ENCODE measurements at places on chromosomes 1 and 21.
A peak's percentile ranks its signal among the peaks of the same experiment; 100 is the strongest.

- no peak for DNase-seq
These were observed 43.1 kb upstream of the COX20 start for GRCh38 chr1:244792188-244792850.

- DNase-seq, result no peak
These were observed 71.5 kb upstream of the BCL10 start for GRCh38 chr1:85347908-85348307.

GRCh38 chr1:6348511-6349191 lies 44.9 kb downstream of the ACOT7 start:
- no peak for DNase-seq

DNA sequence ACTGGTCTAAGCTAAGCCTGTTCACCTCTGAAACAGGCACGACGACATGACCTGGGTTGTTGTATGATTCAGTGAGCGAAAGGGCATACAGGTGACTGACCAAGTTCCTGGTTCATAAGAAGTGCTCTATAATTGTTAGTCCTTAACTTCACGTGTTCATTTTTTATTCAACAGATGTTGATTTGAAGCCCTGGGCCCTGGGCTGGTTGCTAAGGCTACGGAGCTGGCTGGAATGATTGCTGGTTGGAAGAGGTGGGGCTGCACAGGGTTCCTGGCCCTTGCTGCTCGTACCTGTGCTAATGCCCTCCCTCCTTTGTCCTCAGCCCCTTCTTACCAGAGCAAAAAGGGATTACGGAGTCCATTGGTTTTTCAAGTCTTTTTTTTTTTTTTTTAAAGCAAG lies 111.3 kb upstream of the CSF3R start:
- no peak for DNase-seq

DNA sequence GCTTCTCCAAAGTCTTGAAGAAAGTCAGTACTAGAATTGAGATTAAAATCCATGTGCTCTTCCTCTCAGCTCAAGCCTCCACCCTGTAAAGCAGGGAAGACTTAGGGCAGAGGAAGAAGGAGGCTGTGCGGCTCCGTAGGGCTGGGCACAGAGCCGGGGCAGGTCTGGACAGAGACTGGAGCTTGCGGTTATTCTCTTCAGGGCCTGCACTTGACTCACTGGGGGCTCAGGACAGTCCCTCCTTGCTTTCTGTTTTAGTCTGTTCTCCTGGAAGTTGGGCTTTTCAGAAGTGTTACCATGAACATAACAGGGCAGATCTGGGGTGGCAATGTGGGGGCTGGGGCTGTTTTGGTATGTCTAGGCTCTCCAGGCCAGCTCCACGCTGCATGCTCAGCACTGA lies 21.6 kb upstream of the TRABD2B start:
- no peak for DNase-seq

- DNase-seq, result peak; percentile 9
These were observed 2.5 kb downstream of the LORICRIN start for GRCh38 chr1:153262070-153262366.

DNA sequence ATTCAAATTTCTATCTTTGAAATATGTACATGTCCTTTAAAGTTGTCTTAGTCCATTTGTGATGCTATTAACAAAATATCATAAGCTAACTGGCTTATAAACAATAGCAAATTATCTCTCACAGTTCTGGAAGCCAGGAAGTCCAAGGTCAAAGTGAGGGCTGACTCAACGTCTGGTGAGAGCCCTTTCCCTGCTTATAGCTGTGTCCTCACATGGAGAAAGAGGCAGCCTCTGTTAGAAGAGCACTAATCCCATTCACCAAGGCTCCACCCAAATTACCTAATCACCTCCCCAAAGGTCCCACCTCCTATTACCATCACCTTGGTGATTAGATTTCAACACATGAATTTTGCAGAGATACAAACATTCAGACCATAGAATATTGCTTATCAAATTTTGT lies 450.1 kb upstream of the BEND5 start:
- DNase-seq, result no peak

DNA sequence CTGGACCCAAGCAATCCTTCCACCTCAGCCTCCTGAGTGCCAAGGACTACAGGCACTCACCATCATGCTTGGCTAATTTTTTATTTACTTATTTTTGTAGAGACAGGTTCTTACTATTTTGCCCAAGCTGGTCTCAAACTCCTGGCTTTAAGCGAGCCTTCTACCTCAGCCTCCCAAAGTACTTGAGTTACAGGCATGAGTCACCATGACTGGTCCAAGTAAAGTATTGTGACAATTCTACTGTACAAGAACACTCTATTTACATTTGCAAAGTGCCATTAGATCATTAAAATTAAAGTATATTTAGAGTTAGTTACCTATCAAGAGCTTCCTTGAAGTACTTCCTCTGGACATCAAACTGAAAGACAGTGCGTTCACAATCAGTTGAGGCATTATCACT lies 44.8 kb downstream of the NRDC start:
- no peak for DNase-seq

DNA sequence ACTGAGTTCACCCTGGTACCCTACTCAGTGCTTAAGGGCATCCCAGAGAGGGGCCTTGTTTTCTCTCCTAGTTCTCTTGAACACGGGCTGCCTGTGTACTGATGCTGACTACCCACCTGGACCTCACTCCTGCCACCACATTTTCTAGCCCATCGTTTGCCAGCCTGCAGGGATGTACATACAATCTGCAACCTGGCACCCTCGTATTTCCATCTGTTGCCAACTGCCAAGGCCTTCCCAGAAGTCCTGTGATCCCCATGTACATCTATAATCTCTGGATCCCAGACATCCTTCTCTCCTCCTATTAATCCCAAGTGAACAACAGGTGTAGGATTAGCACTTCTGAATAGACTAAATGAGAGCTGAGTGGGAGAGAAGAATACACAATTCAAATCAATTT lies 212.0 kb downstream of the SLC45A1 start:
- DNase-seq, result no peak

DNA sequence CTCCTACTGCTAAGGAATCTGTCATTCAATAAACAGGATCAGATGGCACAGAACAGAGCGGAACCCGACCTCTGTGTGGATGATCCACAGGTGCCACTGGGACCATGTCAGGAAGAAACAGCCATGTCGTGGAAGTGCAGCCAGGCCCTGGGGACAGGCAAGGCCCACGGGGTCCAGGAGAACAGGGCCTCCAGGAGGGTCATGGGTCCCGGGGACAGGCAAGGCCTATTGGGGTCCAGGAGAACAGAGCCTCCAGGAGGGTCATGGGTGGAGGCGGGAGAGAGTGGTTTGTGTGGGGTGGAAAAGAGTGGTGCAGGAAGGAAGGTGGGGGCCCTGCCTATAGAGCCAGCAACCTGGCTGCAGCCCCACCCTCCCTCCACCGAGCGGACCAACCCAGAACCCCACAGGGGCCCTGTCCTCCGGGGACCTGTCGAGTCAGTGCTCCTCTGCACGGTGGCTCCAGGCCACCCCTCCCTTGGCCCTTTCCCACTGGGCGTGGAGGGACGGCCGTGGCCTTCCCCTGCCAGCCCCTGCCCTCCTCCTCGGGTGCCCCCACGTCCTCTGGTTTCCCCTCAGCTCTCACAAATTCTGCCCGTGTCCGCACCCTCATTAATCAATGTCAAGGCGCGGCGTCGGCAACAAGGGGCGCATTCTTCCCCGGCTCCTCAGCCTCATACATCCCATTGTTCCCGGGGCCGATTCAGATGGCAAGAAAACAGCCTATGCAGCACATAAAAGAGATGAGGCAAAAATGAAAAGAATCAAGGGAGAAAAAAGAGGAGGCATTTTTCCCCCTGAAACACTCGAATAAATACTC lies 146.4 kb downstream of the PRDM16 start:
- DNase-seq, result peak; percentile 93

- DNase-seq, result no peak
These were observed 947.5 kb downstream of the BRINP3 start for GRCh38 chr1:189530162-189530561.

- DNase-seq, result no peak
These were observed 17.4 kb upstream of the CPLANE2 start for GRCh38 chr1:16254263-16254928.

GRCh38 chr1:43499898-43500297 lies 30.8 kb upstream of the PTPRF start:
- DNase-seq, result no peak

GRCh38 chr21:34333121-34333739 lies 30.6 kb upstream of the KCNE2 start:
- DNase-seq, result peak; percentile 52

- DNase-seq, result no peak
These were observed at the start of gene OR10Z1 for GRCh38 chr1:158604968-158605367. TSS of gene OR10Z1 (plus strand) at chr1:158605268. CDS start at chr1:158606439, 1,171 bp downstream.

DNA sequence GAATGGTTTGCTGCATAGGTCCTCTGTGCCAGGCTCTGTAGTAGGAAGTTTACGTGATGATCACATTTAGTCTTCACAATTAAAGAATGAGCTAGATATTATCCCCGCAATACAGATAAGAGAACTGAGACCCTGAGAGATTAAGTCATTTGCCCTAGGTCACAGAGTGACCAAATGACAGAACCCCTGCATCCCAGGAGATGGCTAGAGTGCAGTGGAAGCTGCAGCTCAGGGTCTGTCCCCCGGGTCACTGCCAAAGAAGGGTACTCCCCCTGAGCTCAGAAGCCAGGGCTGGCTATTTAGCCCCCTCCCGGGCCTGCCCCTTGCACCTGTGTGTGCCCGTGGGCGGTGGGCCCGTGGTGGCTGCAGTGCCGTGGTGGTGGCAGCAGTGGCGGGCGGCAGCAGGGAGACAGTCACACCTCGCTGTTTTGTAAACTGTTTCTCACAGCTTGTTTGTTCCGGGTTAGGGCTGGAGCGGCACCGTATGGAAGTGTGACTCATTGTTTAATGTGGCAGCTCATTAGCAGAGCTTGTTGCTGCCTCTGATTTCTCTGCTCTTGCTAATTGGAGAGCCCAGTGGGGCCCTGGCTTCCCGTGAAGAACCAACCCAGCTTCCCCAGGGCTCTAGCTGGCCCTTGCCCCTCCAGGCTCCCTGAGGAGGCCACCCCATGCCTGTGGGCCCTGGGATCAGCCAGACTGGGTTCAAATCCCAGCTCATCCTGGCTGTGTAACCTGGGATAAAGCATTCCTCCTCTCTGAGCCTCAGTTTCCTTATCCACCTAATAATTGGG lies 19.3 kb upstream of the FOXO6 start:
- DNase-seq, result no peak

DNA sequence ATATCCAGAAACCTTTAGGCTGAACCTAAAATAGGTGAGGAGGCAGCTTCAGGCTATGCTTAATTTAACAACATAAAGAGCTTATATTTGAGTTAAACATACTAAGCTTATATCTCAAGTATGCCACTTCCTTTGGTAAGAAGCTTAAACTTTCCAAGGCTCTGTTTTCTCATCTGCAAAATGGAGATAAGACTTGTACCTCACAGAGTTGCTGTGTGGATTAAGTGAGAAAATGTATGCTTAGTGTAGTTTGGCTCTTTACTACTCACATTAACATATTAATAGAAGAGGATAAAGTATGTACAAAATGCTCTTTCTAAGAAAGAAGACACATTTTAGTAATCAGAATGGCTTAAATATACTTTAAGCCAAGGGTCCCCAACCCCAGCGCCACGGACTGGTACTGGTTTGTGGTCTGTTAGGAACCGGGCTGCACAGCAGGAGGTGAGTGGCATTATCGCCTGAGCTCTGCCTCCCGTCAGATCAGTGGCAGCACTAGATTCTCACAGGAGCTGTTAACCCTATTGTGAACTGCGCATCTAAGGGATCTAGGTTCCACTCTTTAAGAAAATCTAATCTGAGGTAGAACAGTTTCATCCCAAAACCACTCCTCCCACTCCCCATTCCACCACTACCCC lies 77.2 kb downstream of the HS2ST1 start:
- no peak for DNase-seq

DNA sequence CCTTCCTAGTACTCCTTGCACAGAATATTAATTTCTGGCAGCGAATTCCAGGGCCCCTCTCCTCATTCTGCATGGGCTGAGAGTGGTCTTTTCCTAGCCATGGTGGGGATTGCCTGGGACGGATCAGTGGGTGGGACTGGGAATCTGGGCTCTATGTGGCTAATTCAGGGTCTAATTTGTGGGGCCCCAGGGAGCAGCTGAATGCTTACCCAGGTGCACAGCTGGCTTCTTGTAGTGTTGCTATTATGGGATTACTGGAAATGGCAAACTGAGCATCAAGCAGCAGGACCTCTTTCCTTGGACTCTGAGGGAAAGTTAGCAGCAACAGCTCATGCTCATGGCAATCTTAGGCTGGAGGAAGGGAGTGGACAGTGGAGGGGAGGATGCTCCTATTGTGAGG lies 187.1 kb upstream of the CACNA1E start:
- no peak for DNase-seq

DNA sequence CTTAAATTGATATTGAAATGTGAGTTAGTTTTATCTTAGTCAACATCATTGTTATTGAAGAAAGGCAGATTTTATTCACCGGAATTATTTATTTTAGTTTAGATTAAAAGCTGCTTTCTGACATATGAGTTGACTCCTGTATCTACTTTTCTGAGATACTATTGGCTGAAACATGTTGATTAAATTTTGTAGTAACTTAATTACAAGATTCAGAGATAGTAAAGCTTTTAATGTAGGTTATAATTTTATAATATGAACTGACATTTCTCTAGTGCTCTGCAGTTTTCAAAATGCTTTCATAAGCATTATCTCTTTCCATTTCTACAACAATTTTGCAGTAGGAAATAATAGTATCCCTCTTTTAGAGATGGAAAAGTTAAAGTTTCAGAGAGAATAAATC lies 616.0 kb downstream of the USP25 start:
- no peak for DNase-seq

DNA sequence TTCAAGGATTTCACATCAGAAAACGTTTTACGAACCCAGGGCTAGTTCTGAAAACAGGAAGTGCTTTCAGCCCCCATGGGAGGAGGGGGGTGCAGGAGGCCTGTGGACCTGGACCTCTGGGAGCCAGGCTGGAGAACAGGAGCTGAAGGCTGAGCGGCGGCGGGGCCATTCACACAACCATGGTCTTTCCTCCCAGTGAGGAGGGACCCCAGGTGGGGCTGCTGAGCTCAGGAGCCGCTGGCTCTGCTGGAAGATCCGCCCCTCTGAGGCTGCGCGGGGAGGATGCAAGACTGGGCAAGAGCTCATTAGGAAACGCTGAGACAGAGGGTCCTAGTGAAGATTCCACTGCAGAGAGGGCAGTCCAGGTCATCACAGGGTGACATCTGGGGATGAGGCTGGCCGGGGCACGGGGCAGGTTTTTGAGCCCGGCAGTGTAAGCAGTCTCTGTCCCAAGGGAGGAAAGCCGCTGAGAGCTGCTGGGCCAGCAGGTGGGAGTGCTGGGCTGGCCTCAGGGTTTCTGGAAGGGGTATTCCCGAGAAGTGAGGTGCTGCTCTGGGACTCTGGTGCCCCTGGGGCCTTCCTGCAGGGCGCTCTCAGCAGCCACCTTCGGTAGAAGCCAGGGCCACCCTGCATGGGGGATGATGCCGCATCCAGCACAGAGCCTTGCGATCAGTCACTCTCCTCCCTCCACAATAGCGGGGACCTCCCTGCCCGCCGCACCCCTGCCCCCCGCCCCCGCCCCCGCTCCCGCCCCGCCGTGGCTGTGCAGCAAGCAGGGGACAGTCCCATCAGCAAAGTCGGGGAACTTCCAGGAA lies 7.5 kb downstream of the MX2 start:
- DNase-seq, result no peak

DNA sequence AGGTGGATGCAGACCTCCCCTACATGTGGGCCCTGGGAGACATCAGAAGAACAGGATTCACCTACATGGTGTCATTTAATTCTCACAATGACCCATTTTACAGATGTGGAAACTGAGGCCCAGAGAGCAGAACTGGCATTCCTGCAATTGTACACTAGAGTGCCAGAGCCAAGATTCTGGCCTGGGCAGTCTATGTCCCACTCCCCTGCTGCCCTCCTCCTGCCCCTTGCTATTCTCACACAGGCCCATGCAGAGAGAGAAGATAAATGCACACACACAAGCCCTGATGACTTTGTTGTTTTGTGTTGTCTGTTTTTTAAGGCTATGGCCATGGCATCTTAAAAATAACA lies 64.2 kb downstream of the EPHB2 start:
- no peak for DNase-seq

All from pons (tissue), 1 donor.